ENCODE measurements at places on chromosomes 13 and 19. TPM values are rescaled to one million over a fixed set of nuclear protein-coding genes. Genes with fewer than 3 reads are reported as not detected.

Gene ZNF575
- 0.24 TPM for total RNA-seq

Gene SIGLEC10
- total RNA-seq, result 5.1 TPM

Gene CRTC1
- 1.4 TPM for total RNA-seq

Gene PROZ
- 3.1 TPM for total RNA-seq

Gene SYT5
- 1.9 TPM for total RNA-seq

Gene COX6B2
- not detected for total RNA-seq

Gene RAB3A
- not detected for total RNA-seq

Gene IGFLR1
- total RNA-seq, result not detected

Gene COX7A1
- 4.3 TPM for total RNA-seq

Gene ZNF708
- total RNA-seq, result 16.4 TPM

Gene NOVA2
- total RNA-seq, result 6.0 TPM

Gene CNFN
- not detected for total RNA-seq

Gene PLPPR3
- total RNA-seq, result not detected

Gene SH2D3A
- 6.3 TPM for total RNA-seq

GRCh38 chr19:45569619-45570421 lies 14.8 kb downstream of the OPA3 start:
- DNase-seq, result no peak

DNA sequence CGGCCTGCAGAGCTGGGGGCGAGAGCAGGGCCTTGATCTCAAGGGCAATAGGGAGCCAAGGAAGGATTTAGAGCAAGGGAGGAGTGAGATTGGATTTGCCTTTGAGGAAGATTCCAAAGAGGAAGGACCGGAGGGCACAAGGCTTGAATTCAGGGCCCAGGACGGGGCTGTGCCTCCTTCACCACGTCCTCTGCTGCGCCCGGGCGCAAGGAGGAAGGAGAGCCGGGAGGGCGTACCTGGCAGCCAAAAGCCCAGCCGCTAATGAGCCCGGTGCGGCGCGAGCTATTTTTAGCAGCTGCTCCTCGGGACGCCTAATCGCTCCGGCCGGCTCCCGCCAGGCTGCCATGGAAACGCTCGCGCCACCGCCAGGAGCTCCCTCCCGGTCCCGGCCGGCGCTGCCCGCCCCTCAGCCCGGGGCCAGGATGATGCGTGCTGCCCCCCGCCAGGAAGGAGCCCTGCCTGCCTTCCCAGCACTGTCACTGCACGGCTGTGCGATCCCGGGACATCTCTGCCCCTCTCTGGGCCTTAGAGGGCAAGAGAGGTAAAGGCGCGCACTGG lies 31.3 kb downstream of the TINCR start:
- peak; percentile 75 for DNase-seq

- no peak for DNase-seq
These were observed 63.7 kb downstream of the SPATA13 start for GRCh38 chr13:24224232-24224680.

- peak; percentile 74 for DNase-seq
These were observed 11.3 kb downstream of the GTPBP3 start for GRCh38 chr19:17348700-17349099.

GRCh38 chr19:45497791-45498190 lies 452 bp upstream of the PPM1N start:
- DNase-seq, result no peak

GRCh38 chr19:49556412-49557398 lies 23.7 kb downstream of the NOSIP start:
- DNase-seq, result no peak

GRCh38 chr19:6868351-6868750 lies 19.0 kb upstream of the ADGRE1 start:
- peak; percentile 42 for DNase-seq

DNA sequence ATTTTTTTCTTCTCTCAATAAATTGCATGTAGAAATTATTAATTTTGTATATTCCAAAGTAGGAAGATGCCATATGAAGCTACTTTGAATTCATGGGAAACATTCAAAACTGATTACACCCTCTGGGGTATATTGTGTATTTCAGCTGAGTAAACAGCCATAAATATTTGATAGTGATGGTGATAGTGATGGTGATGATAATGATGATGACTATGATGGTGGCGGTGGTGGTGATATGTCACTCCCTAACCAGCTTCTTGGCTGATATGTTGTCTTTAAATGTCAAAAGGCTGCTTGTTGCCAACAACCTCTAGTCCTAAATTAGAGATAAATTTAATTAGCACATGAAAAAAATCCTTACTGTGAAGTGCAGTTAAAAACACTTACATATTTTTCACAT lies 102.0 kb downstream of the LRCH1 start:
- no peak for DNase-seq

GRCh38 chr19:40521276-40521675 lies 54.5 kb downstream of the SPTBN4 start:
- no peak for DNase-seq

DNA sequence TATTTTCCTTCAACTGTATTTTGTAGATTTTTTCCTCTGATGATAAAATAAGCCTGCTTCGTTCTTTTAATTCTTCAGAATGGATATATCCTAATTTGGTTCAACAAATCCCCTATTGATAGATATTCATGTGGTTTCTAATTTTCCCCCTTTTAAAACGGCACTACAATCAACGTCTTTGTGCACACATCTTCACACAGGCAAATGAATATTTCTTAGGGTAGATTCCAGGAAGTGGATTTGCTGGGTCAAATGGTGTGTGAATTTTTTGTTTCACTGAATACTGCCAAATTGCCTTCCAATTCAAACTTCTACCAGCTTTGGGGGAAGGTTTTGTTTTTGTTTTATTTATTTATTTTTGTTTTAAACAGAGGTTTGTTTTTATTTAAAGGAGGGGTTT lies 287.2 kb downstream of the FOXO1 start:
- no peak for DNase-seq

DNA sequence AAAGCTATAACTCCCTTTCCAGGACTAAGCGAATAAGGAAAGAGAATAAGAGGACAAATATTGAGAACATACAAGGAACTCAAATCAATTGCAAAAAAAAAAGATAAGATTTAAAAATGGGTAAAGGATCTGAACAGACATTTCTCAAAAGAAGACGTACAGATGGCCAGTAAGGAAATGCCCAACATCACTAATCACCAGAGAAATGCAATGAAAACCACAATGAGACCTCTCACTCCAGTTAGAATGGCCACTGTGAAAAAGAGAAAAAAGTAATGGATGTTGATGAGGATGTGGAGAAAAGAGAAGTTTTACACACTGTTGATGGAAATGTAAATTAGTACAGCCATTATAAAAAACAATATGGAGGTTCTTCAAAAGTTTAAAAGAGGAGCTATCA lies 63.8 kb downstream of the VWA8 start:
- no peak for DNase-seq

- DNase-seq, result no peak
These were observed 1842.5 kb upstream of the PRR20A start for GRCh38 chr13:55298201-55298600.

GRCh38 chr19:40398417-40399131 lies 8.6 kb upstream of the HIPK4 start:
- DNase-seq, result peak; percentile 43

DNA sequence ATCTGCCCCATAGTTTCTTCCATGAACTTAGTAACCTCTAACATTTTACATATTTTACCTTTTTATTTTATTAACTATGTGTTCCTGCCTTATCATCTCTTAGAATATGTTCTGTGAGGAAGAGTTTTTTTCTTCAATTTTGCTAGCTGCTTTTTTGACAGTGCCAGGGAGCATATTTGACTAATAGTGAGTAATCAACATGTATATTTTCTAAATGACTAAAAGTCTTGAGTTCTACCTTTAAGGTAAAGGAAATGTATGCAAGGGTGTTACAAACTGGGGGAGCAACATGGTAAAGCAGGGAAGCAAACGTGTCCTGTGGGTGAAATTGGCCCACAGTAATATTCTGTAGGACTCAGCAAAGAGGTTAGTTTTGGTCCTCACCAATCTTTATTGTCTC lies 165.5 kb downstream of the NBEA start:
- no peak for DNase-seq

- DNase-seq, result no peak
These were observed 16.7 kb downstream of the KDM4B start for GRCh38 chr19:4985551-4985991.
